ENCODE measurements at places on chromosomes 3 and 15.

DNA sequence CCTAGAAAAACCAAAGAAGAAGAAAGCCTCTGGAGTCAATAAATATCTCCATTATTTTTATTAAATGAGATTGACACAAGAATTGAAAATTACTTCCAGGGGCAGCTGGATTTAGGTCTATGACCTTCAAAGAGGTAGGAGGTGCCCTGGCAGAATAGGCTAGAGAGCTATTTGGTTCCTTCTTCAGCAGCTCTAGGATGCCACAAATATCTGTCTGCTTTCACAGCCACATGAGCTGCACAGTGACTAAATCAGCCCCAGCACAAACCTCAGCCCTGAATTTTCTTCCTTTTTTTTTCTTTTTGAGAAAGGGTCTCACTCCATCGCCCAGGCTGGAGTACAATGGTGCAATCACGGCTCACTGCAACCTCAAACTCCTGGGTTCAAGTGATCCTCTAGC is 223.5 kb downstream of the ABHD5 start:
- DNase-seq: no peak

DNA sequence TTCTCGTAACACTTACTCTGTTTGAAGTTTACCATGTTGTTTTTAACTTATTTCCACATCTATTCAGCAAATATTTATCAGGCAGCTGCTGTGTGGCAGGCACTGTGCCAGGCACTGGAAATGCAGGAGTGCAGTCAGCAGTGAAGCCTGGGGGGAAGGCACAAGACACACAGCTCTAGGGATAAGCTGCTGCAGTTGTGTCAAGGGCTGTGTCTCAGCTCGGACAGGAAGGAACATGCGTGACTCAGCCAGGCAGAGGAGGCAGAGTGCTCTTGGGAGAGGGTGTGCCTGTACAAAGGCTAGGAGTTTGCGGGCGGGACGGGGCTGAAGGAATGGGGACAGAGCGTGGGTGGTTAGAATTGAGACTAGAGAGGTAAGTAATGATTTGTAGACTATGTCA is 24.7 kb downstream of the LYSMD4 start:
- no peak for DNase-seq

- no peak for DNase-seq
Observed at GRCh38 chr3:27133060-27133459, 236.1 kb downstream of the NEK10 start.

GRCh38 chr3:159882367-159882766 is 106.3 kb upstream of the IL12A start:
- DNase-seq: no peak

GRCh38 chr3:32934150-32934742 is 17.2 kb upstream of the CCR4 start:
- no peak for DNase-seq

GRCh38 chr15:51097553-51098330 is 3.0 kb upstream of the TNFAIP8L3 start:
- no peak for DNase-seq

GRCh38 chr3:69012100-69012799 is 1.2 kb downstream of the EOGT start:
- DNase-seq: no peak

DNA sequence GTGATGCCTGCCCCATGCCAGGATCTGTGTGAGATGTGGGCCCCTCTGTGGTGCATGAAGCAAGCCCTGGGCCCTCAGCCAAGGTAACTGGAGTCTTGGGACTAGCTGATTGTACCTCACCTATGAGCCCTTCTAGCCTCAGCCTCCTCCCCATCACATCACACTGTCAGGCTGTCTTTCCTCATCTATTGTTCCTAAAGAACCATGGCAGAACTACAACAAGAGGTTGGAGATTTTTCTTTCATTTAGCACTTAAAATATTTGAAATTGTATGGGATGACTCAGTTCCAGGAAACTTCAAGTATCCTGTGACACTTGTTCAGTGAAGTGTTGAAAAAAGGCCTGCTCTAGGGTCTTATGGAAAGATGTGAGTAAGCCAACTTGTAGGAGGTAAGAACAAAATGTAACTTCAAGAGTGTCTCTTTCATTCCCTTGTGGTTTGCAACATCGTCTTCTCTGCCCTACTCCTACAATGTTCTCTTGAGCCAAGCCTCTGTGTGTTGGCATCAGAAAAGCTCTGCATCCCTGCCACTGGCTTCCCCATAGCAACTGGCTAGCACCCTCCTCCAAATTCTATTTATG is 58.7 kb upstream of the TIPARP start:
- DNase-seq: no peak

DNA sequence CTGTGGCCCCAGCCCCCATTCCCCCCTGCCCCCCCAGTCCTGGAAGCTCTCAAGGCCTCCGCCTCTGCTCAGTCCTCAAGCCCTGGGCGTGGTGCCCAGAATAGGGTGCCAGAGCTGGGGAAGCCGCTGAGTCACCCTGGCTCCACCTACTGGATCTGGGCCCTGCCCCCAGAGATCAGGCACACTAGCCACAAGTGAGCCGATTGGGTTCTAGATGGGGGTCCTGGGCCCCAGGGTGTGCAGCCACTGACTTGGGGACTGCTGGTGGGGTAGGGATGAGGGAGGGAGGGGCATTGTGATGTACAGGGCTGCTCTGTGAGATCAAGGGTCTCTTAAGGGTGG is 5.7 kb downstream of the EIF4G1 start:
- DNase-seq: no peak

GRCh38 chr15:28086175-28086703 is 12.9 kb downstream of the OCA2 start:
- DNase-seq: no peak

GRCh38 chr3:79414806-79415205 is 353.0 kb downstream of the ROBO1 start:
- DNase-seq: no peak

- no peak for DNase-seq
Observed at GRCh38 chr3:177336873-177337450, 139.7 kb upstream of the TBL1XR1 start.

GRCh38 chr3:66602691-66603090 is 101.9 kb upstream of the LRIG1 start:
- no peak for DNase-seq

DNA sequence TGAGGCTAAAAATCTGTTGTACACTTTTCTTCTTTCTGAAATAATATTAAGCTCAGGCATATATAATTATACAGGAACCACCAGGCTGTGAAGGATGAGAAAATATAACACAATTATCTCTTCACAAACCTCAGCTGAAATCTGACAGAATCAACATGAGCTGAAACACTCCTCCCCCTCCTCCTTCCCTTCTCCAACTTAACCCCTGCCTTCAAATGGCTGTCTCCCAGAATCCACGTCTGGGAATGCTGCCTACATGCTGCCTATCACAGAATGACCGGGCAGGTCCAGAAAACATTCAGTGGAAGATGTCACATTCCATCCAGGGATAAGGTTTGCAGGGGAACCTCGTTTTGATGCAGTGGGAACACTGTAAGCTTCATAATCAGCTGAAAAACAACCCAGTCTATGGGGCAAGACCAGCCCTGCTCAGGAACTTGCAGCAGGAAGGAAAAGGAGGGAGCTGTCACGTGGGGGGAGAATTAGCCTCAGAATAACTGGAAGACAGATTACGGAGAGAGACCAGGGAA is 44.0 kb upstream of the SEMA6D start:
- no peak for DNase-seq

DNA sequence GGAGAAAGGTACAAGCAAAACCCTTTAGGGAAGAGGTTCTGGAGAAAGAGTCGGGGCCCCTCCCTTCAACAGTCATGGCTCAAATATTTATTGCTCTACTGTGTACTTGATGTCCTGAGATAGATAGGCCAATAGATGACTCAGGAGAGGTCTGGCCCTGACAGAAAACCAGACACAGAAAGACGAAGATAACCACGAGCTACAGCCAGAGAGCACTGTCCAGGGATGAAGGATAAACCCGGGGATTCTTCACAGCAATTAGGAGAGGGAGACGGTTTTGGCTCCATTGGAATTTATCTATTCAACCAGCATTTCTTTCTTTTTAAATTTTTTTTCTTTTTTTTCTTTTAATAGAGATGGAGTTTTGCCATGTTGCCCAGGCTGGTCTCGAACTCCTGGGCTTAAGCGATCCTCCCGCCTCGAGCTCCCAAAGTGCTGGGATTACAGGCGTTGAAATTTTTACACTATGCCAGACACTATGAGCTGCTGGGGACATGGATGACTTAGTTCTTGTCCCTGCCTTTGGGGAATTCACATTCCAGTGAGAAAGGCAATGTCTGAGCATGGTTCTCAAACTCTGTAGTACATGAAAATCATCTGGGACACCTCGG is 4.6 kb upstream of the CIDEC start:
- DNase-seq: no peak

- no peak for DNase-seq
Observed at GRCh38 chr15:92883163-92883875, 16.8 kb upstream of the CHD2 start.

DNA sequence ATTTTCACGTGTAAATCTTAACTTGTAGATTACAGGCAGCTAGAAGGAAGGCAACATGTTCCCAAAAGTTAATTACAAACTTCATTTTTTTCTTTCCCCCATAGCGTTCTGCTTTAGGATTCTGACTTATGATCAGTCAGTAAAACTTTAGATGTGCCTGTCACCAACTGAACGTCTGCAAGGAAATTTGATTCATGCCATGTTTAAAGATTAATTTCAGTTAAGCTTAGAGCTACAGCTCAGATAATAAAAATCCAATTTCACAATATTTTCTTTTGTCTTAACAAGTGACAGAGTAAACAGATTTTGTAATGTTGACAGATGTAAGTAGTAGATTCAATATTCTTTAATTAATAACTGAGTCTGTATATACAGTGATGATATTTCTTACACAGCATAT is 253.1 kb downstream of the NFKBIZ start:
- no peak for DNase-seq

- DNase-seq: no peak
Observed at GRCh38 chr3:45554006-45554666, 40.4 kb upstream of the LIMD1 start.

DNA sequence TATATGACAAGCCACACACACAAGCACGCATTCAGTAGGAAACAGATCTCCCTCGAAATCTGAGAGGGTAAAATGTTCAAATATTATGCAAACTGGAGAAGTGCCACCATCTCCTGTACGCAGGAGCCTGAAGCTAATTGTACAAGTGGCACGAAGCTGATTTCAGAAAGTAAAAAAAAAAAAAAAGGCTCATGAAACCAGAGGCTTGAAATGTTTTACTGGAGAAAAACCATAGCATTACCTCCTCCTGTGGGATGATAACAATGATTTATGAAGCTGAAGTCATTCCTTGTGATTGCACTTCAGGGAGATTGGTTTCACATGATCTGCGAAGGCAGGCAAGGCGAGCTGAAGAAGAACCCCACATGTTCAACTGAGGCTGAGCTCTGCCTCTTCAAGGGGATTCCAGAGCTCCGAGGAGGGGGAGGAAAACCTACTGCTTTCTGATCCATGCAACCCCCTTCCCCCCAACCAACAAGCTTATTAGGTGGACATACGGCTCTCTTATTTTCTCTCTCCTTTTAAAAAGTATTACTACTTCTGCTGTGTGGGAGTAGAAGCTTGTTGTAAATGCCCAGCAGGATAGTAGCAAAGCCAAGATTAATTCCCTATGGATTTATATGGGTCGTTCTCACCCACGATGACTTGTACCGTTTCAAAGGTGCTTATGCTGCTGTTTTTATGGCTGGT is 101.1 kb downstream of the GREM1 start:
- DNase-seq: no peak

- DNase-seq: no peak
Observed at GRCh38 chr3:174786825-174787224, 72.3 kb upstream of the NAALADL2 start.

GRCh38 chr3:13132731-13133410 is 59.6 kb upstream of the IQSEC1 start:
- DNase-seq: no peak

DNA sequence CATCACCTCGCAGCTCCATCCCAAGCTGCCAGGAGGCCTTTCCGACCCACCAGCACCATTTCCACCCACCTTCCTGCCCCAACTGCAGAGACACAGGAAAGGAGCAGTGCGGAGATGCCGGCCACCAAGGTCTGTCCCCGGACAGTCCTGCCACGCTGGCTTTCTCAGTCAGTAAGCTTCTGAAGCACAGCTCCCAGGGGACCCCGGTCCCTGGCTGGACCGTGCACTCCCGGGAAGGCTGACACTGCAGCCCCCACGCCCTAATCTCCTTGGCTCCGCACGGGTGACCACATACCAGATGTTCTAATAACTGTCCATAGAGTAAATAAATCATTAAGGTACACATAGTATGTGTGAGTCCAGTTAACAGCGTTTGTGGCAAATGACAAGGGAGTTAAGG is 73.5 kb downstream of the VGLL4 start:
- DNase-seq: no peak

DNA sequence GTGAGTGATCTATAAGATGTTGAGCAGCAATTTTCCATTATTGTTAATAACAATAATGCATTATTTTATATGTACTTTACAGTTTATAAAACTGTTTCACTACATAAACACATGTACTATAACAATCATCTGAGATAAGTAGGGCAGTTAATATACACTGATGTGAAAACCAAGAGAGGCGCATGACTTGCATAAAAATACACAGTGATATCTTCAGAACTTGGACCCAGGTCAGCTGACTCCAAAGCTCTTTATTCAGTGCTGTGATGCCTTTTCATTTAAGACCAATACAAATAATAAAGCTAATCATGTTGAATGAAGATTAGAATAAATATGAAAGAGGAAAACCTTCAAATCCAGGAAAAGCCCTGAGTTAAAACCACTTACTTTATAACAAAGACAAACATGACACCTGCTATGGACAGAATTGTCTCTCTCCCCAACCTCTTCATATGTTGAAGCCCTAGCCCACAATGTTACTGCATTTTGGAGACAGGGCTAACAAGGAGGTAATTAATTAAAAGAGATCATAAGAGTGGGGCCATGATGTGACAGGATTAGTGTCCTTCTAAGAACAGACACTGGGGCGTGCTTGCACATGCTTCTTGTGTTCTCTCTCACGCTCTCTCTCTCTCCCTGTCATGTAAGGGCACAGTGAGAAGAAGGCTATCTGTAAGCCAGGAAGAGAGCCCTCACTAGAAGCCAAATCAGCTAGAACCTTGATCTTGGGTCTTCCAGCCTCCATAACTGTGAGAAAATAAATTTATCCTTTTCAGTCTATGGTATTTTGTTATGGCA is 55.8 kb upstream of the TSPAN3 start:
- DNase-seq: no peak

GRCh38 chr15:38627689-38628277 is 63.2 kb upstream of the RASGRP1 start:
- no peak for DNase-seq

GRCh38 chr3:129586746-129587430 is 19.6 kb downstream of the PLXND1 start:
- no peak for DNase-seq

- DNase-seq: no peak
Observed at GRCh38 chr3:99506-99905, 97.1 kb upstream of the CHL1 start.

DNA sequence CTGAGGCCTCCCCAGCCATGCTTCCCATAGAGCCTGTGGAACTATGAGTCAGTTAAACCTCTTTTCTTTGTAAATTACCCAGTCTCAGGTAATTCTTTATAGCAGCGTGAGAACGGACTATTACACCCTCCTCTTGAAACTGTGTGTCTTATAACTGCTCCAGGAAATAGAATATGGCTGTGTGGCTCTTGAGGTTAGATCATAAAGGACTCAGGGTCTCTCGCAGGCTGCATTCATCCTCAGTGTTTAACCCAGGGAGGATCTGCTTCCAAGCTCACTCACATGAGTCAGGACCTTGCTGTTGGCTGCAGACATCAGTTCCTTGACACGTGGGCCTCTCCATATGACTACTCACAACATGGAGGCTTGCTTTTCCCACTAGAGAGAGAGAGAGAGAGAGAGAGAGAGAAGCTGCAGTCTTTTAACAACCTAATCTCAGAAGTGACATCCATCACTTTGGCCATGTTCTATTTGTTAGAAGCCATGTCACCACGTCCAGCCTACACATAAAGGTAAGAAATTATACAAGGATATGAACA is 114.3 kb upstream of the UBE2E1 start:
- no peak for DNase-seq

Data from stimulated activated CD4-positive, alpha-beta T cell treated with anti-CD3 and anti-CD28 coated beads, TNF-alpha, amount 100 ng/mL, for 24 hours (primary cell).